Cardiac atrium fibroblast (primary cell): ENCODE measurements at places on chromosomes 12 and 14. TPM values are rescaled to one million over a fixed set of nuclear protein-coding genes. Genes with fewer than 3 reads are reported as not detected.

Gene KRT75
- total RNA-seq: not detected in 2 replicates

Gene GSG1
- total RNA-seq: 1.1 and 4.5 TPM in 2 replicates

Gene CFAP251
- 1.6 and 2.6 TPM in 2 replicates for total RNA-seq

Gene OR6C2
- total RNA-seq: not detected in 2 replicates

Gene NCOR2
- 47.8 and 70.8 TPM in 2 replicates for total RNA-seq

Gene PROX2
- not detected in 2 replicates for total RNA-seq

Gene SLC39A5
- total RNA-seq: not detected in 2 replicates

Gene SERPINA1
- not detected in 2 replicates for total RNA-seq

Gene OVCH1
- total RNA-seq: 0.32 and 2.3 TPM in 2 replicates

Gene CLMN
- total RNA-seq: 0.81 and 7.2 TPM in 2 replicates

Gene BTG1
- total RNA-seq: 17.0 and 19.0 TPM in 2 replicates

Gene PLA2G1B
- total RNA-seq: not detected in 2 replicates

Gene PZP
- total RNA-seq: not detected in 2 replicates

Gene B4GALNT3
- total RNA-seq: 1.6 TPM in 1 of 2 replicates, not detected in the other

Gene CRIP1
- 2.9 and 18.4 TPM in 2 replicates for total RNA-seq

Gene HAL
- total RNA-seq: 0.49 TPM in 1 of 2 replicates, not detected in the other

Gene TMTC1
- 90.8 and 114 TPM in 2 replicates for total RNA-seq

Gene PGF
- 12.8 and 43.1 TPM in 2 replicates for total RNA-seq
